ENCODE measurements at places on chromosomes 7 and 10.

- H3K27me3 ChIP-seq, result no peaks in the 10 kb centered on the region
- H3K27ac ChIP-seq, result no peak overlapping the region
- DNase-seq, result no peak
- H3K36me3 ChIP-seq, result no peaks in the 10 kb centered on the region
- peaks cover 38% of the 10 kb centered on the region for H3K4me1 ChIP-seq
These were observed 98.0 kb downstream of the RALA start for GRCh38 chr7:39721345-39721744.

DNA sequence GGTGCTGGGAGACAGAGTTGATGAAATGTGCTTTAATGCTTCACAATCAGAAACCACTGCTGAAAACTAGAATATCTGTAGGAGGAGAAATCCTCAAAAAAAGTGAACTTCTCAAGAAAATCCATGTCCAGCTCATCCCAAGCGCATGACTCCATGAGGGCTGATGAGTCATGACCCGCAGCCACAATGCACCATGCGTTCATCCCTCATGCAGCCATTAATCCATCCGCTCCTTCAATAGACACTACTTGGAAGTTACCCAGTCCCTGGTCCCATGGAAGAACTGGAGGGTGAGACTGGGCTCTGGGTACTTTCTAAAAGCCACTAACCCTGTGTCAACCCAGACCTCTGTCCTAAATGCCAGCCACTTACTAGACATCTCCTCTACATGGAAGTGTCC is 24.4 kb downstream of the TMEM273 start:
- peaks cover 7% of the 10 kb centered on the region for H3K4me1 ChIP-seq
- no peak overlapping the region for H3K4me3 ChIP-seq
- no peak for DNase-seq

DNA sequence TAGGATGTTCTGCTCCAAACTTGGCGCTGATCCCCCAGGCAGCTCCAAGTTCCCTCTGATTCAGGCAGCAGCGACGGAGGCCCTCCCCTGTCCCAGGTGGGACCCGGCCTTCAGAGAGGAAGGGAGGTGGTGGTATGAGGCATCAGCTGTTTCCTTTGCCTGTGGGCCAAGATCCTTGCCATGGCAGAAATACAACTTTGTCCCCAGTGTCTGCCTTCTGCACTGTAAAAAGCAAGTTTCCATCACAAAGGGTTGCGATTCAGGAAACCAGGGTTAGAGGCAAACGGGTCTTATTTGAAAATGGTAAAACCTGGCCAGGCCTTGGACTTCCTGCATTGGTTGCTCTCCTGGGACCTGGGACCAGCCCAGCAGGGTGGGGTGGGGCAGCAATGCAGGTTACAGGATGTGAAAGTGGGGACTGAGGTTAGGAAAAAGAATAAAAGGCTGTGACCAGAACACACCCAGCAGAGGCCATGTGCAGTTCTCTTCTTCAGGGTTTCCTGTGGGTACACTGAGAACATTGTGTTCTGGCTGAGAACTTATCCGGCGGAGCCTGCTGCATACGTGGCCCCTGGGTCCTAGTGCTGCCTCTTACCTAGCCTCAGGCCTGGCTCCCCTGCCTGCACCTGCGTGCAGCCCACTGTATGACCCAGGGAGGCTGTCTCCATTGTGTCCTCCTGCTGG is 25.1 kb upstream of the DDIT4 start:
- H3K27ac ChIP-seq, result peak overlapping the region; percentile 72
- H3K4me1 ChIP-seq, result peaks cover 19% of the 10 kb centered on the region
- no peaks in the 10 kb centered on the region for H3K36me3 ChIP-seq
- H3K27me3 ChIP-seq, result no peaks in the 10 kb centered on the region
- H3K4me3 ChIP-seq, result peak overlapping the region; percentile 25
- DNase-seq, result peak; percentile 76

DNA sequence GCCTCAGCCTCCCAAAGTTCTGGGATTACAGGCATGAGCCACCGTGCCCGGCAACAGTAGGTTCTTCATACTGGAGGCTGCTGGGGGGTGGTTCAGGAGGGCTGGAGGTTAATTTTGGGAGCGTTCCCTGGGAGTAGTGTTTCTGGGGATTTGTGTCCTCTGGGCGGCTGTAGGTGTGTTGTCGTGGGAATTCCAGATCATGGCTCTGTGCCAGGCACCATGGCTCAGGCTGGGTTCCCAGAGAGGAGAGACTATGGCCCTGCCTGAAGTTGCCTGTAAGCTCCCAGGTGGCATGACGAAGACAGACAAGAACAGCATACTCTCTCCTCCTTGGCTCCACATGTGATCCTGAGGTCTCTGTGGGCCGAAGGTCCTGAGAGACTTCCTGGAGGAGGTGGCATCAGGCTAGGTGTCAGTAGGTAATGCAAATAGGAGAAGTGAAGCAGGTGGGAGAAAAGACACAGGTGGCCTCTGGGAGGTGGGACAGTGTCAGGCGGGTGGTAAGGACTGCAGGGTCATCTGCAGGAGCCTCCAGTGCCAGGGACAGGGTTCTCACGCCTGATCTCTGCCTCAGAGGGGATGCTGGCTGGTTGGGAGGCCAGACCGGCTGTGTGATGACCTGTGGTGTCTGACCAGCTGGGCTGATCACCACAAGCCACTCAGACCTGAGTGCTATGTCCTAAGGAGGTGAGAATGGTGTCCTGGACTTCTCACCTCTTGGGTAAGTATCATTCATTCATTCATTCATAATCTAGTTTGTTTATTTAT is 18.7 kb downstream of the CLIP2 start:
- no peaks in the 10 kb centered on the region for H3K27me3 ChIP-seq
- no peaks in the 10 kb centered on the region for H3K36me3 ChIP-seq
- H3K4me1 ChIP-seq, result peaks cover 7% of the 10 kb centered on the region
- no peak overlapping the region for H3K27ac ChIP-seq
- H3K4me3 ChIP-seq, result no peak overlapping the region

DNA sequence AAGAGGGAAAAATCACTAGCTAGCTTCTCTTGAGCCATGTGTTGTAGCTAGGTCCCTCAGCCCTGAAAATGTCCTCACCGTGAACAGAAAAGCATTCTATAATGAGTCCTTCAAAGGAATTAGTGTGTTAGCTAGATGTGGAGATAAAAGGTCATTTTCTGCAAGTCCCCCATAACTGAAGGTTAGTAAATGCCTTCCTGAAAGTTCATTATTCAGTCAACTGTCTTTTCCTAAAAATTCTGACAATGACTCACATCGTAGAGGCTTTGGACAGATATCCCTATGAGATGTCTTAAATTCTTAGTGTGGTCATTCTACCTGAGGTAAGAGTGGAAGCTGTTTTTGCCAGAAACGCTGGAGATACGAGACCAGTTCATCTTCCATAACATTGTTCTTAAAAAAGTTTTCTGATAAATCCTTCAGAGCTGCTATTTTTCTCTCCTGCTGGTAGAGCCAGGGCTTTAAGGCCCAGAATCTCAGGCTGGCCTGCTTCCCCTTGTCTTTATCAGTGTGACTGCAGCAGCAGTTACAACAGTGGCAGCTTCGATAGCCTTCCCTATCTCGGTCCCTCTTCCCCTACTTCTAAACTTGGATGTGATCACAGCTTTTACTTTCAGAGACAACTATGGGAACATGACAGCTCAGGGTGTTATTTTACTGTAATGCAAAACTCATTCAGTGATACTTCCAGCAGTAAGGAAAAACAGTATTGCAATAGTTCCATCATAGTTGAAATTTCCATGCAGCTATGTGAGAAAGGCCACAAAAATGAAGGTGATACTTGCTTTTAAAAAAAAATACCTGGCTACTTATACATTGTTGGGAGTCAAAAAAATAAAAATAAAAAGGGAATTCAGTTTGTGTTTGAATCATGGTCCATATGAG is 37.3 kb upstream of the PRKAR2B start:
- H3K36me3 ChIP-seq, result no peaks in the 10 kb centered on the region
- no peak for DNase-seq
- H3K4me3 ChIP-seq, result no peak overlapping the region
- no peaks in the 10 kb centered on the region for H3K4me1 ChIP-seq
- no peak overlapping the region for H3K27ac ChIP-seq
- no peaks in the 10 kb centered on the region for H3K27me3 ChIP-seq

DNA sequence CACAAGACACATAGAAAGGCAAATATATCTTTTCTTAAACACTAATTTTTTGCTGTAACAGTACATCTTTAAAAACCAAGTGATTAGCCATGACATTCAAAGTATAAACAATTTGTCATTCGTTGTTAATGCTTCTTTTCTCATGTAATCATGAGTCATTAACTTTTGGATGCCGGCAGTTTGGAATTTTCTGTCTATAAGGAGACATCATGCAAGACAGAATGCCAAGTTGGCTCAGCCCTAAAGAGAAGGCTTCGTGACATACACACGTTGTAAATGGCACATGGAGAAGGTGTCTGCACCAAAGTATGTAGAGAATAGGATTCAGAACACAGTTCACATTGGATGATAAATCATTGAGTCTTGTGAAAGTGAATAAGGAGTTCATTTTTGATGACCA is 35.9 kb downstream of the CCDC3 start:
- peaks cover 7% of the 10 kb centered on the region for H3K4me1 ChIP-seq
- H3K36me3 ChIP-seq, result no peaks in the 10 kb centered on the region
- no peak overlapping the region for H3K27ac ChIP-seq
- no peak overlapping the region for H3K4me3 ChIP-seq
- no peaks in the 10 kb centered on the region for H3K27me3 ChIP-seq

- no peaks in the 10 kb centered on the region for H3K36me3 ChIP-seq
- no peaks in the 10 kb centered on the region for H3K27me3 ChIP-seq
- no peak for DNase-seq
- no peak overlapping the region for H3K4me3 ChIP-seq
These were observed 44.9 kb downstream of the POLR1F start for GRCh38 chr7:19663816-19664462.

DNA sequence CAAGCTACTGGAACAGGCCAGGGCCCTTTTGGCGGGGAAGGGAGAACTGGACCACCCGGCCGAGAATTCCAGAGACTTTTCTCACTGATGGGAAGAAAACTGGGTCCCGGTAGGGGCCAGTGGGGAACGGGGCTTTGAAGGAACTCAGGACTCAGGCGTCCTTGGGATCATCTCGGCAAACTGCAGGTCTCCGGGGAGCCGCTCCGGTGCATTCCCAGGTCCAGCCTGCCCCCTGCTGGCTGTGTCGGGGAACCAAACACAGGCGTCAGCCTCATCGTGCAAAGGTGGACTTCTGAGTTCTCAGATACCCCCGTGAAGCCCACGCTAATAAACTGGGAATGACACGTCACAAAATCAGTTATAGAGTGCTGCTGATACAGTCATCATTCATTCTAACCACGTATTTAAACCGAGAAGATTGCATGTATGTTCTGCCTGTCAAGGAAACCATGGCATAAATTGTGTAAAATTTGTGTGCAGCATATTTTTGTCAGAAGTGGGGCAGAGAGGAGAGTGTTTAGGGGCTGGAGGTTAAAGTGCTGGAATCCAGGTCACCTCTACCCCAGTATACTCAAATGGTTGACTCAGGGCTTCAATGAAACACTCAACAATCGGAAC is 76.1 kb upstream of the CPXM2 start:
- peak; percentile 92 for DNase-seq
- H3K27me3 ChIP-seq, result peaks cover 1% of the 10 kb centered on the region
- no peak overlapping the region for H3K27ac ChIP-seq
- no peaks in the 10 kb centered on the region for H3K36me3 ChIP-seq
- H3K4me1 ChIP-seq, result peaks cover 5% of the 10 kb centered on the region
- H3K4me3 ChIP-seq, result no peak overlapping the region

DNA sequence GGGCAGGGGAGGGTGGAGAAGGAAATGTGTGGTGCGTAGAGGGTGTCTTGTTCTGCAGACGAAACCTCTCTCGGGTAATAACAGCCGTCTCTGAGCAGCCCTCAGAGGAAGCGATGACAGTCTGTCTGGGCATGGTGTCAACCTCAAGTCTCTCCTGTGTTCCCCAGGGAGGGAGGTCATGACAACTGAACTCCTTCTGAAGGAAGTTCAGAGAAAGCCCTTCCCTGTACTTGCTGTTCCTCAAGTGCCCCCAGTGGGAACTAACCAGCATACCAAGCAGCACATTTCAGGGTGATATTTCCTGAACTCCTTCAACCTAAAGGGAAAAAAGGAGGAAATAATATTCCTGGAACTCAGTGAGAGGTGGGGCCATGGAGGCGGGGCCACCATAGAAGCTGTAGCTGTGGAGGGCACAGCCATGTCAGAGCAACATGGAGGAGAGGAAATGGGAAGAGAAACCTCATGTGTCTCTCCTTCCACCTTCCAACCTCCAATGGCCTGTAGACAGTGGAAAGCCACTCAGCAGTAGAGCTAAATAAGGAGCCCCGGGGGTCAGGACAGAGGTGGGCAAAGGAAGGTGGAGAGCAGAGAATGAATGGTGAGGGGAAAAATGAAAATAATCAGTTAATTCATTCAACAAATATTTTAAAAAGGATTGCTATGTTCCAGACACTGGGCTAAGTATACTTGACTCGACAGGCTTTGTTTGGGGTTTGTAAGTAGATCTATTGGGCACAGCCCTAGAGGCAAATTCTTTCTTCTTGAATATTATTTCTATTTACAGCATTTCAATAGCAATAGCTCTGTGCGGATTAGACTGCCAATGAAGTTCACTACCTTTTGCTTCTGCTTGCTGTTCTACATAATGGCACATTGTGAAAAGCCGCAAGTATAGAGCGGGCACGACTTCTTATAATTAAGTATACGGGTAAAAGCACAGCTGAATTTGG is 61.0 kb upstream of the AOAH start:
- no peaks in the 10 kb centered on the region for H3K27me3 ChIP-seq
- DNase-seq, result no peak
- no peaks in the 10 kb centered on the region for H3K36me3 ChIP-seq
- no peaks in the 10 kb centered on the region for H3K4me1 ChIP-seq

DNA sequence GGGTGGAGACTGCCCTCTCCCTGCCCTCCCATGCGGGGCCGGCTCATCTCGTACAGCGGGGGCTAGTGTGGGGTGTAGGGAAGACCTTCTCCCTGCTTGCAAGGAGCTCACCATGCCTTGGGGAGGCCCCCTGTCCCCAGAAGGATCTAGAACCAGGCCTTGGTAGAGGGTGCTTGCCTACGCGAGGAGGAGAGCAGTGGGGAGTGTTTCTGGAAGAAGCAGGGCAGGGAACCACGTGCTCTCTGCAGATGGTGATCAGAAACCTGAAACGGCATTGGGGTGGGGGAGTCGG is 2.7 kb downstream of the MAFK start:
- H3K36me3 ChIP-seq, result no peaks in the 10 kb centered on the region
- DNase-seq, result no peak
- H3K4me3 ChIP-seq, result no peak overlapping the region
- H3K27ac ChIP-seq, result no peak overlapping the region
- H3K4me1 ChIP-seq, result peaks cover 20% of the 10 kb centered on the region

DNA sequence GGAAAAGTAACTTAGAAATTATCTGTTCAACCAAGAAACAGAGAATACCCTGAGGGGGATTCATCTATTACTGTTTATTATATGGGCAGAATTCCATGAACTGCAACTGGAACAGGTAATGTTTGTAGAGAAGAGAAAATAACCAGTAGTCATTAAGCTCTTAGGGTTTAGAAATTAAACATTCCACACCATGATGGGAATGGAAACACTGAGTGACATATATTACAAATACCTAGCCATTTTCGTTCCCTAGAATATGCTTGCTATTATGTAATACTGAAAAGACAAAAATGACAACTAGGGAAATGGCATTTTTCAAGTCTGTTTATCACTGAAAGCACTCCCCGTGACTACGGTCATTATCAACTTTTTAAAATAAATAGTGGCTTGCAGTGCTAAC is 1007.4 kb downstream of the GATA3 start:
- H3K4me1 ChIP-seq, result no peaks in the 10 kb centered on the region
- no peaks in the 10 kb centered on the region for H3K27me3 ChIP-seq
- no peak overlapping the region for H3K27ac ChIP-seq
- DNase-seq, result no peak
